ENCODE measurements at places on chromosomes 4 and X. TPM values are rescaled to one million over a fixed set of nuclear protein-coding genes. Genes with fewer than 3 reads are reported as not detected.

DNA sequence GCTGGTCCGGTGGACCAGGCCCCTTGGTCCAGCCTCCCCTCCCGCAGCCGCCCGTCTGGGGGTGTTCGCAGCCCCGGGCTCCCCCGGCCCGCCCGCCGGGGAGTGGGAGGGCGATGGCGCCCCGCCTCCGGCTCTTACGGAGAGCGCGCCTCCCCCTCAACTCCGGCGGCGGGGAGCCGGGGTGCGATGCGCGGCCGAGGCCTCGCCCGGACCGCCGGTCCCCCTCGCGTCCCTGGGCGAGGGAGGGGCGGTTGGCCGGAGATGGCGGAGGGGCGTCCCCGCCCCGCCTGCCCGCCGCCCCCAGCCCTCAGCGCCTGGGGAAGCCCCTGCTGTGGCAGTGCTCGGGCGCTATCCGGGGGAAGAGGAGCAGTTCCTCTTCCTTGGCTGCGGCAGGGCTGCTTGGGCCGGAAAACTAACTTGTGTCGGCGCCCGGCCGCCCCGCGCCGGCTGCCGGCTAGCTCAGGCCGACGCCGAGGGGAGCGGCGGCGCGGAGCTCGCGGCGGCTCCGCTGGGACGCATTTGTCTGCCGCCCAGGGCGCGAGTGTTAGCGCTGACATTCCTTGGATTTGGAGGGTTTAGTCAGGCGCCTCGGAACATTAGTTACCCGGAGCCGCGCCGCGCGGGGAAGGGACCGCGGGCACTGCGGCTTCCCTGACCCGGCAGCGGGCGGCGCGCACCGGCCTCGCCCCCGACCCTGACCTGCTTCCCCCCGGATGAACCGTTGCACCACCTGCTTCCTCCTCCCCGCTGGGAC, 994 bp downstream of the GALNT7 start:
- H3K36me3 ChIP-seq, result no peaks in the 10 kb centered on the region
- peak overlapping the region; percentile 84 for H3K27ac ChIP-seq
- H3K4me3 ChIP-seq, result peak overlapping the region; percentile 91
- DNase-seq, result peak; percentile 38
- H3K4me1 ChIP-seq, result peaks cover 10% of the 10 kb centered on the region
- no peaks in the 10 kb centered on the region for H3K27me3 ChIP-seq

DNA sequence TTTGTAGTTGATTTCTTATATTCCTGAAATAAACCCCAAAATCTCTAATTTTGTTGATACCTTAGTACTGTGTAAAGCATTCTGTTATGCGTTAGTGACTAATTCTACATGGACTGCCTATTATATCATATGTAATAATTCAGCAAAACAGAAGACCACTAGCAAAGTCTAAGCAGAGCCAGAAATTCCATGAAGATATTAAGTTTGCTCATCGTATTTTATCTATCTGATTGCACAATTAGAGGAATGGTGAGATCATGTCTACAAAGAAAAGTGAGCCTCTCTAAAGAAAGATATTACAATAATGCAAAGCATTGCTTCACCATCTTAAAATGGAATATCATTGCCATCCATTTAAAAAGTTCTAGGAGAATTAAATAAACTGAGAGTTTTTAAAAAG, 374.6 kb upstream of the SLC7A11 start:
- H3K27ac ChIP-seq, result no peak overlapping the region
- H3K4me1 ChIP-seq, result no peaks in the 10 kb centered on the region
- H3K27me3 ChIP-seq, result no peaks in the 10 kb centered on the region
- no peak for DNase-seq

Gene MTMR8
- 1.3 TPM for total RNA-seq

Gene P2RY10
- total RNA-seq, result 0.14 TPM
